ENCODE measurements at places on chromosomes 2 and 18. TPM values are rescaled to one million over a fixed set of nuclear protein-coding genes. Genes with fewer than 3 reads are reported as not detected.

DNA sequence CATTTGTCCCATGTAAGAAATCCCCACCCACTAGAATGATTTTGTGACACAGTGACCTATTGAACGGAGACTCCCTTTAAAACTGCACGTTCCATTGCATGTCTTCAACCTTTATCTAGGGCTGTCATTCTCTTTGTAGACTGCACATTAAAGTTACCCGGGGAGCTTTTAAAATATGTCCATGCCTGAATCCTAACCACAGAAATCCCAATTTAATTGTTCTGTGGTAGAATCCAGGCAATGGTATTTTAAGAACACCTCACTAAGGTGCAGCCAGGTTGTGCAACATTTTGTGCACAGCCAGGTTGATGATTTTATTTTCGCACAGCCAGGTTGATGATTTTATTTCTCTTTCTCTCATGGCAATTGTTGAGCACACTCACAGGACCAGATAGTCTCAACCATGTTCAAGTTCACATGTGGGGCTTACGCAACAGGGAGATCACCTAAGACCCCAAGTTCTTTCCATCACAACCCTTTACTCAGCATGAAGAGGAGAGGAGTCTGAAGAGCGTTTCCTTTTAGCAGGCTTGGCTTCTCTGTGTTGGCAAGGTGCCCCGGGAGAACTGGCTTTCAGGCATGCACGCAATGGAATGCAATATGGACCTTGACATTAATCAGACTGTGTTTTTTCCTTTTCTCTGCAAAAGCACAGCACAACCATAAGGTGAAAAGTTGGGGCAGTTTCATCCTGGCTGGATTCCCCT lies 467.3 kb upstream of the ETAA1 start:
- no peak for DNase-seq

DNA sequence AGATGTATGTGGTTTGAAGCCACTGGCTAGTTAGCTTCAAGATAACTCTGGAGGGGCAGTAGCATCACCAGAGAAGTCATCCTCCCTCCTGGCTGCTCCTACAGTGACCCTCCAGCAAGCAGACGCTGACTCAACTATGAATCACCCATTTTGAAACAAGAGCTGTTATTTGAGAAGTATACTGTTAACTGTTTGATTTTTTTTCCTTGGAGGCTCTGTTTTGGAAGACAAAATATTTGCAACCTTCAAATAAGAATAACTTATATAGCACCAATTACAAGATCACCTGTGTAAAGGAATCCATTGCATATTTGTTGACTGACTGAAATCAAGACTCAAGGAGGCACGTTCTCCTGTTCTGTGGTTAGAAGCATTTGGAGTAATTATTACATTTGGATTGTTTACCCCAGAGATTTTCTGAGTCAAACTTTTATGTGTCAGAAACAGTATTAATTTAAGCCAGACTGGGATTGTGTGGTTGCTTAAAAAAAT lies 313.8 kb downstream of the MTX2 start:
- DNase-seq = peak; percentile 87

DNA sequence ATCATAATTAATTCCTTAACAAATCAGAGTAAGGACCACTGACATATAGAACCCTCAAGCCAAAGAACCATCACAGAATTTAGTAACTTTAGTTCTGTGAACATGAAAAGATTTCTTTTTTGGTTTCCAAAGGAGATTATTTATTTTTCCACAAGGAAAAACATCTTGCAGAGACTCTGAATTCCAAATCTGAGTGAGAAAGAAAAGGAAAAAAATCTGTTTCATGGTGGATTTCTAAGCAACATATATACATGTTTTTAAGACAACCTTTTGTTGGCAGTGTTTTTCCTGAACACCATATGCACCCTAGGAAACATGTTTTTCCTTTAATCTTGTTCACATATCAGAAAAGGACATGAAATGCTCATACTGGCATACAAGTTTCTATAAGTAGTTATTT lies 149.8 kb downstream of the AGPS start:
- DNase-seq = no peak

- no peak for DNase-seq
Observed at GRCh38 chr2:63064197-63064596, 13.6 kb downstream of the OTX1 start.

DNA sequence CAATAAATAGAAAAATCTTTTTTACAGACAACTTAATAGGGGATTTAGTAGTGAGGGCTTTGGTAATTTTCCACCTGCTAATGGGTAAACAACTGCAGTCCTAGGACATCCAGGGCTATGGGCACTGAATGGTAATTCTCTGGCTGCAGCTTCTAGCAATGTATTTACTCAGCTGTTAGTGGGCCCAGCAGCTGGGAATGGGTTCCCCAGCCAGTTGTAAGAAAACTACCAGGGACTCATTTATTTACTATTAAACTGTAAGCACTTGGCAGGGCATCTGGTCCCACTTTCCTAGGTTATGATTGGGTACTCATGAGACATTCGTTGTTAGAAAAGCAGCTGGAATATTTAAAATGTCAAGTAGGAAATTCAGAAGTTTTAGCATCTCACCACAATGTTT lies 363.8 kb upstream of the TRIB2 start:
- no peak for DNase-seq

- DNase-seq = no peak
Observed at GRCh38 chr2:27735263-27735904, 36.1 kb upstream of the MRPL33 start.

GRCh38 chr2:133936601-133937000 lies 317.3 kb upstream of the MGAT5 start:
- DNase-seq = no peak

DNA sequence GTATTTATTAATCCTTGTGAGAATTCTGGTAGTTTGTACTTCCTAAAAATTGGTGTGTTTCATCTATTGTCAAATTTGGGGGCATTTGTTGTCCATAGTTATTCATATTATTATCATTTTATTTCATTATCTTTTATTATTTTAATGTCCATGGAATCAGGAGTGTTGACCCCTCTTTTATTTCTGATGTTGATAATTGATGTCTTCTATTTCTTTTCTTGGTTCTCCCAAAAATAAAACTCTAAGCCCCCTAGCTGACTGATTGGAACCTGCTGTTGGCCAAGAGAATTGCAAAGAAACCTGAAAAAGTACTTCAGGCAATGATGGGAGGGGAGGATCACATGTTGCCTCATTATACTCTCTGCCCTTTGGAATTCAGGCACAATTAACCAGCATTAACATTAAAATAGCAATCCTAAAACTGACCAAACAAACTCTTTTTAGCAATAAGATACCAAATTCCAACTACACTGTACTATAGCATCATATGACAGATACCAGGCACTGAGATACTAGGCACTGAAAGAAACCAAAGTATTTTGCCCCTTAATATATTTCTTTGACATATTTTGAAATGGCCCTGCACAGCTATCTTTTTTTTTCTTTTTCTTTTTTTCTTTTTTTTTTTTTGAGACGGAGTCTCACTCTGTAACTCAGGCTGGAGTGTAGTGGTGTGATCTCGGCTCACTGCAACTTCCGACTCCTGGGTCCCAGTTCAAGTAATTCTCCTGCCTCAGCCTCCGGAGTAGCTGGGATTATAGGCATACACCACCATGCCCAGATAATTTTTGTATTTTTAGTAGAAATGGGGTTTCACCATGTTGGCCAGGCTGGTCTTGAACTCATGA lies 1097.2 kb upstream of the CNTNAP5 start:
- DNase-seq = no peak

The TMEM198 gene
- polyA plus RNA-seq = 0.26 TPM

- DNase-seq = peak; percentile 38
Observed at GRCh38 chr2:159891917-159892730, 94.1 kb upstream of the CD302 start.

- DNase-seq = no peak
Observed at GRCh38 chr2:1162768-1163584, 212.3 kb downstream of the SNTG2 start.

The ARHGEF4 gene
- polyA plus RNA-seq = 2.1 TPM

GRCh38 chr2:32678825-32679224 lies 51.0 kb downstream of the TTC27 start:
- DNase-seq = no peak

DNA sequence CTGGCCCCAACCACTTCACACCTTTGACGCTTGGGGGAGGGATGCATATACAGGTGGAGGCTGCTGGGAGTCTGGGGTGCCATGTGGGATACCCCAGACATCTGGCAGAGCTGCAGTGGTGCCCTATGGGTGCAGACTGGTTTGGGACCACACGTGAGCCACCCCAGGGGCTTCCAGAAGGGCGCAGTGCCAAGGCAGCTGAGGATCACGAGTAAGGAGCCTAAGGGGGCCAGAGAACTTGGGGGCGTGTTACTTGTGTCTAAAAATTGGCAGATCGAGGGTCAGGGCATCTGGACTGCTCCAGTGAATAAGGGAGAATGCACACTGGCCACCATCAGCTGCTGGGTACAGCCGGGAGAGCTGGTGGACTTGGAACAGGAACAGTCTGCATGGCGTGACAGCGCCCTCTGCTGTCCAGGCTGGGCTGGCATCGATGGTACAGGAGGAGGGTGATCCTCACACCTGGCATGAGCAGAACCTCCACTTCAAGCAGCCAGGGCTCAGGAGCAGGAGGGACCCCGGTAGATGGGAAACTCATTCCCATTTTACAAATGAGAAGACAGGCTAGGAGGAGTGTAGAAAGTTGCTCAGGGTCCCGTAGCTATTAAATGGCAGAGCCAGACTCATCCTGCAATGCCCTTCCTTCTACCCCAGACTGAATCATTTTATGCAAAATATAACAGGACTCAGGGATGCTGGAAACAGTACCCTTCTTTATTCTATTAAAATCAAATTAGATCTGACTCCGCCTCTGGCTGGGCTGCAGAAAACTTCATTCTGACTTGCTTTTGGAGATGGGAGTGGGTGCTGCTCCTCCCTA lies 60.4 kb downstream of the ATOH8 start:
- peak; percentile 93 for DNase-seq

The APCDD1 gene
- not detected for polyA plus RNA-seq

DNA sequence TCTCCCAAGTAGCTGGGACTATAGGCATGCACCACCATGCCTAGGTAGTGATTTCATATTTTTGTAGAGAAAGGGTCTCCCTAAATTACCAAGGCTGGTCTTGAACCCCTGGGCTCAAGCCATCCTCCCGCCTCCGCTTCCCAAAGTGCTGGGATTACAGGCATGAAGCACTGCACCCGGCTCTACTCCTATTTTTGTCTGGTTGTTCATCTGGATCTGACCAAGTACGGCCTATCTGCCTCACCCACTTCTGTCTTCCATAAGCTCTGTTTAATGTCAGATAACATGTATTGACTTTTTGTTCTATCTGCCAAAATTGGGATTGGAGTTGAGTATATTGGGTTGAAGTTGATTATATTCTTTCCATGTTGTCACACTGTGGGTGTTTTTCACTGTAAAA lies 198.4 kb downstream of the AFF3 start:
- DNase-seq = no peak

DNA sequence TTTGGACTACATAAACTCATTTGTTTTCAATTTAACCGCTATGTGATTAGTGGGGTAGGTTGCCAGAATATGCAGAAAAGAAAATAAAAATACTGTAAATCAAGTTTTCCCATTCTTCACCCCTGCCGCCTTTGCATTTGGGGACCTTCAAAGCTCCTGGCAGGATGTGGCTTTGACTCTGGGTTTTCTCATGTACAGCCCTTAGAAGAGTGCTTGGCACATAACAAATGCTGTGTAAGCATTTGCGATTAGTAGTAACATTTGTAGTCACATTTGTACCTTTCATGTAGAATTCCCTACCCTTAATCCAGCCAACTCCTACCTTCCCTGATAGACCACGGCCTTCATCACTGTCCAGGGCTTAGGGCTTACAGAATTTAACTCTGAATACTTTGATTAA lies 262.6 kb downstream of the MREG start:
- no peak for DNase-seq

- no peak for DNase-seq
Observed at GRCh38 chr2:595831-596592, 81.2 kb downstream of the TMEM18 start.

The MARCHF4 gene
- polyA plus RNA-seq = 10.1 TPM

DNA sequence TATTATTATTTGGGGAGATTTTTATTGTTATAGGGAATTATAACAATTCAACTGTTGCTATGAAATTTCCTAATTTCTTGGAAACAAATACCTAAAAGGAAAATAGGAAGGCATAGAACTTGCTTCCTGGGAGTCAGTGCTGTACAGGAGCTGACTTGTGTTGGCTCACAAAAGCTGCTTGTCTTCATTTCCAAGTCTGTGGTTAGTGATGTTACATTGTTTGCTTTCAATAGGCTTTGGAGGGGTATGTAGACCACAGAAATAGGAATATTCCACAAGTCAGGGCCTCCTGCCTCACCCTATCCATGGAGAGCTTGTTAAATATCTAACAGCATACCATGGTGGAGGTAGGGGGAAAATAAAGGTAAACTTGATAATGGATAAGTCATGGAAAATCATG lies 688.9 kb upstream of the FAM98A start:
- DNase-seq = no peak

The IL1F10 gene
- polyA plus RNA-seq = not detected

GRCh38 chr2:138298120-138298814 lies 203.3 kb upstream of the SPOPL start:
- DNase-seq = no peak

DNA sequence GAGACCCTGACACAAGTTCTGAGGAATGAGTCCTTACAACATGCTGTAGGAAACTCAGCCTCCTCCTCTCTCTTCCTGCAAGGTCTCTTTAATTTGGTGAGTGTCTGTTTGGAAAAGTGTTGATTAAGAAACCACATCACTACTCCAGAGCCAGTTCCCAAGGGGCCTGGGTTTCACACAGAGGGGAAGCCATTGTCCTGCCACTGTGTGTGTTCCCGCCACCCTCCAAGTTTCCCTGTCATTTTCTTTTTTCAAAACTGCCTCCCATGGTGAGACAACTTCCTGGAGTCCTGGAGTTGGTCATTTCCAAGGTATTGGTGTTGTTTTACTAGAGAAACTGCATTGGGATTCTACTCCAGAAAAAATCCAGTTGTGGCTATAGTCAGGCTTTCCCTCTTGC lies 232.0 kb upstream of the PARD3B start:
- DNase-seq = no peak

The ACKR3 gene
- polyA plus RNA-seq = 25.4 TPM

DNA sequence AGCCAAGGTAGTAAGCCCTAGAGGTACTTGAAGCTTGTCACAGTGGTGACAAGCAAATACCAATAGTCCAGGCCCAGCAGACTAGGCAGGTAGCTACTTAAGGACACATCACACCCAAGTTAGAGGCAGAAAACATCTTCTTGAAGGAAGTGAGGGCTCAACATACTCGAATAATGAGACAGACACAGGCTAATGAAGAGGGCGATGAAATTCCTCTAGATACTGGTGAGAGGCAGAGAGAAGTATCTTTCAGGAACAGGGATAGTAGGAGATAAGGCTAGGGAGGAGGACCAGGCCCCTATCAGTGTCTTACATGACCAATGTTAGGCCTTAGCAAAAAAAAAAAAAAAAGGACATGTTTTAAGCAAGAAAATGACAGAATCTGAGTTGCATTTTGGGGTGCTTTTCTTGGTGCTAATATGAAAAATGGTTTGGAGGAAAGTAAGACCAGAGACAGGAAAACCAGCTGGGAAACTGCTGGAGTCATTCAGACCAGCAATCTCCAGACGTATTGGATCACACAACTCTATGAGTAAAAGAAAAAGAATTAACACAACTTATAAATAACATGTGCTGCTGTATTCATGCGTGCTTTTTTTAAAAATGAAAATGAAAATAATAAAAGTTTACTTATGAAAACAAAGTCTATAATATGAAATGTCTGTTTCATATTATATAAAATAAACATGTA lies 37.7 kb downstream of the COBLL1 start:
- DNase-seq = no peak
